Activated CD8-positive, alpha-beta memory T cell treated with anti-CD3 and anti-CD28 coated beads for 1 hour (primary cell): ENCODE measurements at places on chromosomes 1 and 21.

DNA sequence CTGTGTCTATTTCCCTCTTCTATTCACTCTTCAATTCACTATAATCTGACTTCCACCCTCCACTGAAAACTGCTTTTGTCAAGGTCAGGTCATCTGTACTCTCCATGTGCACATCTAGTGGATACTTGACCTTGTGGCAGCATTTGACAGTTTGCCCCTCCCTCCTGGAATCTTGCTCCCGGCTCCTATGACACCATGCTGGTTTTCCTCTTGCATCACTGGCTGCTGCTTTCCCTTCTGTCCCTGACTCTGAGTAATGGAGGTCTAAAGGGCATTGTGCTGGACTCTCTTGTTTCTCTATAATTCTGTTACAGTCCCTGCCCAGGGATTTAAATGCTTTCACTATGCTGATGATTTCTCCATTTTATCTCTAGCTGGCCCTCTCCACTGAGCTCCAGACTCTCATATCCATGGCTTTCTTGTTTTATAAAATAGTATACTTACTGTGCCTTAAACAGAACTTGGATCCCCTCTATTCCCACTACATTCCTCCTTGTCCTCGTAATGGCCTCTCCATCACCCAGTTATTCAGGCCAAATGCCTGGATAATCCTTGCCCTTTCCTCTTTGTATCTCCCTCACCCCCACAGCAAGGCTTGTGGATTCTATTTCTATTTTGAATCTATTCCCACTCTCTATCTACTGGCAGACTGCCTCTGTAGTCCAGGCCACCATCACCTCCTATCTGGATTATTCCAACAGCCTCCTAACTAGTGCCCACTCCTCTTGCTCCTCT, 36.8 kb upstream of the PODN start:
- DNase-seq, result no peak

DNA sequence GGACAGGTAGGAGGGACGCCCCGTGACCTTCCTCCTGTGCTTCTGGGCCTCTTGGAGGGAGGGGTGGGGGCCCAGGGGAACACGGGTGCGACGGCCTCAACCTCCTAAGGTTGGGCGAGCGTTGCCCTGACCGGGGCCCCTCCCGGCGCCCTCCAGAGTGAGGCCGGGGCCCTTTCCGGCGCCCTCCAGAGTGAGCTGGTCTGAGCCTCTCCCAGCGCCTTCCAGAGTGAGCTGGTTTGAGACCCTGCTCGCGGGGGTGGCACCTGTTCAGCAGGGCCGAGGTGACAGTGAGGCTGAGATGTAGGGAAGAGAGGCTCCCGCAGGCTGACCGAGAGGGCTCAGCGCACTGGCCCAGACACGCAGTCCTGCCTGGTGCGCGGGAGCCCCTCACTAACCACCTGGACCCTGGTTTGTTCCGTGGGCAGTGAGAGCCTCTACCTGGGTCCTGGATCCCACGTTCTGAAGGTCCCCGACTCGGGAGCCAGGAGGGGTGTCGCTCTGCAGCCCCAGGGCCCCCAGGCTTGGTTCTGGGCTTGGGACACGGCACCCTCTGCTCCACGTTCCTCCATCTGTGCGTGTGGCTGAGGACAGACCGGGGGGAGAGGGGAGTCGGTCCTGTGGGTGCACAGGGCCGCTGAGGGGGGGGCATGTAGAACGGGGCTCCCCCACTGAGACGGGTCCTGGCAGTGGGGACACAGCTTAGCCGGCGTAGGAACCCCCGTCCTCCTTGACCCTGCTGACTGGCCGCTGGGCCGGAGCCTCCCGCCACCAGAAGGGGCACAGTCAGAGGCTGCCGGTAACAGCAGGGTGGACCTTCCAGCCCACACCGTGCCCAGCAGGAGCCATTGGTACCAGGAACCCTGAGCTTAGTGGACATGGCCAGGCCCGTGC, 1.4 kb downstream of the COL6A1 start:
- DNase-seq, result no peak

DNA sequence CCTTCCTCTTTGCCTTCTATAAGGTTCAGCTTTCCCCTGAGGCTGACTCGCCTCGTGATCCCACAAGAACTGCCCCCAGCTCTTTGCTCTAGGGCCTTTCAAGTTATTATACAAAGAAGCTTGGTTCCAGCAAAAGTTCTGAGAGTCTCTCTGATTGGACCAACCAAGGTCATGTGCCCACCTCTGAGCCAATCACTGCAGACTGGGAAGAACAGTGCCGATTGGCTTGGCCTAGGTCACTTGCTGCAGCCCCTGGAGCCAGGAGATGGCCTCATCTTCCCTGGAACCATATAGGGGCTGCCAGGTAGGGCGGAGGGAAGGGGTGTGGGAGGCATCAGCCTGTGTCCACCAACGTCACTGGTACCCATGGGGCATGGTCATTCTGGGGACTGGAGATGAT, 22.8 kb downstream of the TAS1R2 start:
- DNase-seq, result no peak

GRCh38 chr1:39490596-39491145, 765 bp upstream of the BMP8A start:
- no peak for DNase-seq

GRCh38 chr1:61487801-61488200, 237.1 kb downstream of the TM2D1 start:
- DNase-seq, result no peak
